Activated T-helper 9 cell treated with anti-CD3 and anti-CD28 coated beads, Interleukin-2, amount 50 U/mL, for 16 hours (primary cell): ENCODE measurements at places on chromosomes 11 and 22.
A peak's percentile ranks its signal among the peaks of the same experiment; 100 is the strongest.

DNA sequence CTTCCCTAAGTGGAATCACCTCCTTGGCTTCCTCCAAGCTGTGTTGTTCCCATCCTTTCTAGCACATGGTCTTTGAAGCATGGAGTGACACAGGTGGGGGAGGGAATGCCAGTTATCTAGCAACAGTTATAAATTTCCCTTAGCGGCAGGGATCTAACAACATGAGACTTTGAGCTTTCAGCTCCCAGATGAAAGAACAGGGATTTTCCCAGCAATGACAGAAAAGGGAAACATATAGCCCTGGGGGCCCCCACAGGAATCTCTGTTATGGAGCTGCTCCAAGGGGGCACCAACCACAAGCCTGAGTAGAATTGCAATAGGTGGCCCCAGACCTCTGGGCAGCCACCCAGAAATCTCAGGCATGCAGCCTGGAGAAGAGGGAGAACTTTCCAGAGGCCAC lies 163.0 kb downstream of the GRIK4 start:
- DNase-seq = no peak

DNA sequence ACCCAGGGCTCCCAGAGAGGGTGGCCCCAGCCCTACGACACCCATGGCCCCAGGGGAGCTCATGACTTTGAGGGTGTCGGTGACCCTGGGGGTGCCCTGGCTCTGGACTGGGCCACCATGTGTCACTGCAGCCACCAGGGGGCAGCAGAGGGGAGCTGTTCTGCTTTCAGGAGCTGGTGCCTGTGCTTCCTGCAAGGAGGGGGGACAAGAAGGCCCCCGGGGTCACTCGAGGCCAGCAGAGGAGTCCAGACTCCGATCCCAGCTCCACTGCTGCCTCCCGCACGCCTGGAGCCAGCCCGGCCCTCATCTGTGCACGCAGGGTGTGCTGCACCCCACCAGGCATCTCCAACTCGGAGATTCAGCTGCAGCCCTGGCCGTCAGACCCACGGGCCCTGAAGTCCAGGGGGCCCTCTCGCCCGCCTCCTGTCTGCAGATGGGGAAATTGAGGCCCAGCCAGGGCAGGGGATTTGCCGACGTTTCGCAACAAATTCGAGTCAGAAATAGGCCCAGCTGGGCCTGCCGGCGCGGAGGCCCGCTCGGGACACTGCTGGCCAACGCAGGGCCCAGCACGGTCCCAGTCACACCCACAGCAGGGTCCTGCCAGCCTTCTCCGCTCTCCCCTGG lies 29.5 kb upstream of the WNT7B start:
- peak; percentile 81 for DNase-seq

GRCh38 chr11:125402435-125402834 lies 93.6 kb downstream of the FEZ1 start:
- DNase-seq = no peak

DNA sequence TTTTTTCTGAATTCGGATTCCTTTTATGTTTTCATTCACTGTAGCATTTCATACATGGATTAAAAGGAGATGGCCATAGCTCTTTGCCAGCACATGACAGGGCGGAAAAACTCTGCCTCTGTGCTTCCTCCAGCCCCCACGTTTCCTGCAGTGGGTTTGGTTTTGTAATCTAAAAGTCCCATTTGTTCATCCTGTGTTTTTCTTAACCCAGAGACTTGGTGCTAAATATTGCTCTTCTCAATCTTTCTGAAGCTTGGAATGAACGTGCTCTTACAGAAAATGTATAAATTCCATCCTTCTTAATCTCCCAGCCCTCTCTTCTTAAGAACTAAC lies 89.9 kb downstream of the PPP6R3 start:
- no peak for DNase-seq

DNA sequence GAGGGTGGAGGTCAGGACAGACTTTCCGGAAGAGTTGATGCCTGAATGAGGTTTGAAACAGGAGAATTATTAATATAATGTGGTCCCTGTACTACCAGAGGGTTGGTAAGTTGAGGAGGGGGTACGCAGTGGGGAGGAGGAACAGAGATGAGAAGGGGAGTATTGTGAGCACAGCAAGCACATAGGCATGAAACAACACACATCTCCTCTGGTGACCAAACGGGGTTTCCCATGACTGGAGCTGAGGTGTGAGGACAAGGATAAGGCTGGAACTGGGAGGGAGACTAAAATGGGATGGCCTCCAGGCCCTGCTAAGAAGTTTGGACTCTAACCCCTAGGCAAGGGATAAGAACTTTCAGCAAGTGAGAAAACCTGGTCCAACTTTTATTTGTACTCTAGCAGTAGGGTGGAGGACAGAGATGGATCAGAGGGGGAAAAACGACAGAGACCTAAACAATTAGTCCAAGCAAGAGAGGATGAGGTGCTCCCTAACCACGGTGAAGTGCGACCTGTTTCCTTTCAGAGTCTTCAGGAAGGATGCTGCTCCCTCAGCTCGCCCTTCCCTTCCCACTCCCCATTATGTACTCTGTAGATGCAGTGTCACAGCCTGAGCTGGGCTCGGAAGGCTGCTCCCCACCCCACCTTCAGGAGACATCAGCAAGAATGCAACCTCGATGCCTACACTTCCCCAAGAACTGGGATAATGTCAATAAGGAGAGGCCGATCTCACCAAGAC lies 59.2 kb downstream of the BTG4 start:
- no peak for DNase-seq

GRCh38 chr11:99706848-99707247 lies 686.1 kb downstream of the CNTN5 start:
- no peak for DNase-seq
